T-cell (primary cell): ENCODE measurements at places on chromosomes 2 and 18.
A peak's percentile ranks its signal among the peaks of the same experiment; 100 is the strongest.

DNA sequence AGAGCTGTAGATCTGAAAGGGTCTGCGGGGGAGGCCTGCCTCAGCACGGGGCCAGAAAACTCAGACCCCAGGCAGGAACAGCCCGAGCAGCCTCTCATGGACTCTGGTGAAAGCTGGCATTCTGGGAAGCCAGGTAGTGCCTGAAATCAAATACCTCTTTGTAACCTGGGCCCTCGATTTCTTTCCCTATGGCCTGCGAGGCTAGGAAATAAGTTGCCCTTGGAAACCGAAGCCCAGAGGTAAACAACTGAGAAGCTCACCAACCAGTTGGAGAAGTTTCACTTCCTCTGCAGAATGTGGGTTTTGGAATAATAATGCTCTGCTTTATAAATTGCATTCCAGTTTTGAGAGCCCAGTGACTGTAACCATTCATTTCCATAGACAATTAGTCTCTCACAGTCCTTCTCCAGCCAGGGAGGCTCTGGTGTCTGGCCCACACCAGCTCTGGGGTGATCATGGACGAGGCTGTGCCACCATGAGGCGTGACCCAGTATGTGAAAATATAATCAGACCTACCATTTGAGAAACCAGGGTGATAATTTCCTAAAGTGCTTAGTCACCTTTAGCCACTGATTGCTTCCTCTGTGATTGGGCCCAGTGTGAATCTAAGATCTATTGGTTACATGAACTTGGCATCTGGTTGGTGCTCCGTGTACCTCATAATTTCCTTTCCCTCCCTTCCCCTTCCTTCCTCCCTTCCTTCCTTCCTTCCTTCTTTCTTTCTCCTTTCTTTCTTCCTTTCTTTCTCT is 133.1 kb upstream of the PELI1 start:
- DNase-seq = no peak

GRCh38 chr18:73947180-73947921 is 200.3 kb downstream of the FBXO15 start:
- no peak for DNase-seq

DNA sequence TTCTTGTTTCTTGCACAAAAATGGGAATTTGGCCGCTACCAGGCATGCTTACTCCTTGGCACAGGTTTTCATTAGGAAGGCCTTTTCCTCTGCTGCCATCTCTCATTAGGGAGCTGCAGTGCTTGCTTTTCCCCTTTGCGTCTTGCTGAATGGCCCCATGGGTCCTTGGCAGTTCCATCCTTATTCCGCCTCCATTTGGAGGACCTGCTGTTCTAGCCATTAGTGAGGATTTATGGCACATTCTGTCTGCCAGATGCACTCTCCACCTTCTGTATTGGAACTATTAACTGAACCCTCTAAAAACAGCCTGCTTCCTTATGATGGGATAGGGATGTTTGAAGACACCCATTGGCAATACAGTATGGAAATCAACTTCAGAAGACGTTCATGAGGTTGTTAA is 103.5 kb upstream of the NOSTRIN start:
- no peak for DNase-seq

- no peak for DNase-seq
These were observed 359.1 kb upstream of the CHST9 start for GRCh38 chr18:27544206-27544605.

DNA sequence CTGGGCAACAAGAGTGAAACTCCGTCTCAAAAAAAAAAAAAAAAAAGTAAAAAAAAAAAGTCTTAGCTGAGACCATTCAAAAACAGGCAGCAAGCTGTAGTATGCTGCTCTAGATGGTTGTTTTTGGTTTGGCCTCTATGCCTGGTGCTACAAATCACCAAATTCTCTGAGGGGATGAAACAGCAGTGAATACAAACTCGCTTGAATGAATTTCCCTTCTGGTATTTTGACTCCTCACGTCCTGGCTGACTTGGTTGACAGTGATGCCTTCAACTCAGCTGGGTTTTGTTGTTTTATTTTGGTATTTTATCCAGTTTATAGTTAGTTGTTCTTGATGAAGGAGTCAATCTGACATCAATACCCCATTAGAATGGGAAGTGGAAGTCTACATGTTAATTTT is 3.3 kb upstream of the TCF7L1 start:
- no peak for DNase-seq

- no peak for DNase-seq
These were observed 78.0 kb upstream of the DNMT3A start for GRCh38 chr2:25419678-25420242.

GRCh38 chr18:35390951-35391700 is 14.0 kb upstream of the ZNF396 start:
- DNase-seq = no peak

- peak; percentile 11 for DNase-seq
These were observed 82.9 kb upstream of the RNF152 start for GRCh38 chr18:61975526-61976326.

- no peak for DNase-seq
These were observed 81.8 kb downstream of the EXOC6B start for GRCh38 chr2:72744049-72744448.

GRCh38 chr18:71443706-71444480 is 1100.2 kb downstream of the CBLN2 start:
- DNase-seq = no peak

- no peak for DNase-seq
These were observed 18.9 kb downstream of the TWIST2 start for GRCh38 chr2:238866656-238867277.

DNA sequence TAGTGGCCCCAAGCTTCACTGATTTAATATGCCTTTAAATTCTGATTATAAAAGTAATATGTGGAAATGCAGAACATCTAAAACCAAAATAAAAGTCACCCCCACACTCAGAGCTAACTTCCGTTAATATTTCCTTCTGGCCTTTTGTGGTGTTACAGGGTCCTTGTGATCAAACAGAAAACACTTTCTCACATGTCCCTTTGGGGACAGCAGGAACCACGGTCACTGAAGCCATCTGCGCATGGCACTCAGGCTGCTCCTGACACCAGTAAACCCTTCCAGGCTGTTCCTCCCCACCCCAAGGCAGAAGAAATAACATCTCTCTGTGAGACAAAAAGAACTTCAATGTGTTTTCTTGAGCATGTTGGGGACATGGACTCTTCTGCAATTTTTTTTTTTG is 25.1 kb upstream of the GPR17 start:
- DNase-seq = no peak

GRCh38 chr2:199861132-199861774 is 10.3 kb upstream of the FTCDNL1 start:
- DNase-seq = no peak

- no peak for DNase-seq
These were observed 325.1 kb downstream of the RND3 start for GRCh38 chr2:150162241-150162942.

GRCh38 chr18:37499044-37499443 is 66.6 kb downstream of the CELF4 start:
- DNase-seq = no peak

- no peak for DNase-seq
These were observed 120.4 kb downstream of the PDE11A start for GRCh38 chr2:177952151-177952550.

GRCh38 chr2:10385501-10385900 is 62.6 kb downstream of the ODC1 start:
- no peak for DNase-seq

DNA sequence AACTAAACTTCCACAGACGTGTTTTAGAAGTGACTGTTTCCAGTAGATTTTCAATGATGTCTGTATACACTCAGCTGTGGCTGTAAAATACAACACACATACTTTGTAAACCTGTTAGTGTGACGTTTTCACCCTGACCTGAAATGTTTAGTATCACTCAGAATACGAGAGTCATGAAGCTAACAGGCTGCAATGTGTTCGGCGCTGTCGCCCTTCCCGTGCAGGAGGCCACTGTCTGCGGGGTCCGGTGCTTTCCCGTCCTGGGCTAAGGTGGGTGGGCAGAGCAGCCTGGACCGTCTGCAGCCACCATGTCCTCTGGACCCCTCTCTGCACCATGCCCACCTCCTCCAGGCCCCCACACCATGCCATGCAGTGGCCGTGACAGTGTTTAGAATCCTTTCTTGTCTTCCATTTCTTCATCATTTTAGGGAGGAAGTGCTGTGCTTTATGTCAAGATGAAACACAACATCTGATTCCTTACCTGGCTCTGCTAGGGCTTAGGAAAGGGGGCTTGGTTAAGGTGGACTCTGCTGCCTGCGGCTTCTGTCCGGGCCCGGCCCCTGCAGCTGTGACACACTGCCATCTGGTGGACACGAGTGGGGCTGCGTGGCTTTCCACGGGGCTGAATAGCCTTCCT is 53.8 kb upstream of the RBM44 start:
- peak; percentile 52 for DNase-seq
